ENCODE measurements at places on chromosomes 6 and 20.

- no peak for DNase-seq
Observed at GRCh38 chr20:19419396-19419795, 207.0 kb downstream of the SLC24A3 start.

GRCh38 chr6:160137130-160137988, 15.7 kb downstream of the SLC22A1 start:
- DNase-seq, result no peak

- no peak for DNase-seq
Observed at GRCh38 chr6:108380876-108381275, 86.0 kb downstream of the AFG1L start.

DNA sequence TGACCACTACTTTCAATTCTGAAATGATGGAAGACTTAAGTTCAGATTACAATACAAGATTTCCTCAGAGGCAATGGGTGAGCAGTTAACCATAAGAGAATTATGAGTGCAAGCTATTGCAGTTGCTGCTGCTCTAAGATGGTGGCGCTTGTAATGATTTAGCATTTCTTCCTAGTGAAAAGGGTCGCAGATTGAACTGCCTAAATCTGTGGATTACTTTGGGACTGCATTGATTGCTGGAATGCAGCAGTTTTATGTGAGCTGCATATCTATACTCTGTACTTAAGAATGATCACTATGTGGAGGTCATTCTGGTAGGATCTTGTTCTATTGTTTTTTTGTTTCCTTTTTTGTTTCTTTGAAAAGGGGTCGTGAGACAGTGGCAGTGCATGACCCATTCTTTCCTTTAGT, 5.3 kb downstream of the SCAF8 start:
- DNase-seq, result no peak

DNA sequence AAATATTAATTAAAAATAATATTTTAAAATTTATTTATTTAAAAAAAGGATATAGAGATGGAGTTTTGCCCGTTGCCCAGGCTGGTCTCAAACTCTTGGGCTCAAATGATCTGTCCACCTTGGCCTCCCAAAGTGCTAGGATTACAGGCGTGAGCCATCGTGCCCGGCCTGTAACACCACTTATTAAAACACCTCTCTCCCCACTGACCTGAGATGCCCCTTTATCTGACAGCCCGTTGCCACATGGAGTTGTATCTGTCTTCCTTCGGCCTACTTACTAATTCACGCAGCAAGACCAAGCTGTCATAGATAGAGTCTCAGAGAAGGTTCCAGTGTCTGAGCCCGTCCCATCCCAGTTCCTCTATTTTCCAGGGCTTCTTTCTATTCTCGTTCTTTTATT, 30.7 kb downstream of the KIF25 start:
- DNase-seq, result no peak

- no peak for DNase-seq
Observed at GRCh38 chr6:47977314-47977713, 133.7 kb downstream of the PTCHD4 start.

DNA sequence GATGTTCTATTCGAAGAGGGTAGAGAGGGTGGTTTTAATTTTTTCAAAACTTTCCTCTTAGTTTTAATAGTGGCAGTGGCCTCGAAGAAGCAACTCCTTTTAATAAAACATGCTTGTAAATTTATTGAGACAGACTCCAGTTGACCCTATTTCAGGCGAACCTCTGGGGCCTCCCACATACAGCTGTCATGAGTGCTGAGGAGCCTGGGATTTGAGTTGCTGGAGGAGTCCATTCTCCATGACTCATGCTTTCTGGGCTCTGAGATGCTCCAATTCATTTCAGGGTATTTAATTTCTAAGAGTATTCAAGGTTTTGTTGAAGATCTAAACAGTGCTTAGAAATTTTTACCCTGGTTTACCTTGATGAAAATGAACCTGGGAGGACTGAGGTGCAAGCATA, 580.4 kb downstream of the CBLN4 start:
- DNase-seq, result no peak

DNA sequence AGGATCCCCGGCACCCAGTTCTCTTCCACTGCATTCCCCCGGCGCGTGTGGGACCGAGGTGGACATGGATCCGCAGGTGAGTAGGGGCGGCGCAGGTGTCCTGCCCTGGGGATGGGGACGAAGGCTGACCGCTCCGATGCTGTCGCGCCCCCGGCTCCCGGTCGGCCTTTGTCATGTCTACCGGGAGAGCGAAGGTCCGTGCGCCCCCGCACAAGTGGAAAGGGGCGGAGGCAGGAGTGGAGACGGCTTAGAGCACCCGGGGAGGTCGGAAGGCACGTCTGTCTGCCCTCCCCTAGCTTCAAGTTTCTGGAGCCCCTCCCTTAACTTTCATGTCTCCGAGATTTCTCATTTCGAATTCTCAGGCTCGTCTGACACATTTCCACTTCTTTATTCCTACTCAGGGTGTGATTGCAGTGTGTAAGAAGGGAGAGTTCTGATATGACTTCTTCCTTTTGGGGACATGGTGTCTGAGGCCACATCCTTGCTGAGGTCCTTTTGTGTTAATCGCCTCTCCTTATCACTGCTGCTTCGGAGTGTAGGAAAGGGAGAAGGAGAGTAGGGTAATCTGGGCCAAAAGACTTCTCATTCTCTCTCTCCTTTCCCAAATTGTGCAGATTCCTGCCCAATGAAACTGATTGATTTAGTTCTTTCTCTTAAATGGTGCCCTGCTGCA, 435 bp downstream of the KIFC1 start:
- no peak for DNase-seq

- no peak for DNase-seq
Observed at GRCh38 chr6:170281331-170282292, 9.3 kb downstream of the DLL1 start.

DNA sequence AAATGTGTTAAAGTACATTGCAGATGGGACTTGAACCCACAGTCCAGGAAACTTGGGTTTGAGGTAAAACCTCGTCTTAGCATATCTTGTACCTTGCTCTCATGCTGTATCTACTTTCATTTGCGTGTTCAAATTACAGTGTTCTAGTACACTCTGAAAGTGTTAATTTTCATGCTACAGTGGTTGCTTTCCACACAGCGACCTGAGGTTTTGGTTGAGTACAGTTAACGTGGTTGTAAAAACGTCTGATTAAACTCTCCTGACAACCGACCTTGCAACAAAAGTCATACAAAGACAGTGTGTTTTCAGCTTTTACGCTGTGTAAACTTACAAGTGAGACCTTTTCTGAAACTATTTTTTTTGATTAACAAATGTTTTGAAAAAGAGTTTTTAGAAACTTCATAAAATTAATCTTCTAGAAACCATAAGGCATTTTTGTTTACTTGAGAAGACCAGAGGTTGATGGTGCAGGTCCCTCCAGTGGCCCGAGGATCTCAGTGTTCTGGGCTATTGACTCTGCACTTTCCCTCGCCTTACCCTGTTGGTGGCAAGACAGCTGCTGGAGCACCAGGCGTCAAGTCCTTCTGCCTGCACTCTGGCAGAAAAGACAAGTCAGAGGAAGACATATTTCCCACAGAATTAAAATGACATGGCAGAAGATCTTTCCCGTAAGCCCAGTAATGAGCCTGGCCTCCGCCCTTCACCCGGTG, 334.0 kb downstream of the THBS2 start:
- DNase-seq, result no peak

DNA sequence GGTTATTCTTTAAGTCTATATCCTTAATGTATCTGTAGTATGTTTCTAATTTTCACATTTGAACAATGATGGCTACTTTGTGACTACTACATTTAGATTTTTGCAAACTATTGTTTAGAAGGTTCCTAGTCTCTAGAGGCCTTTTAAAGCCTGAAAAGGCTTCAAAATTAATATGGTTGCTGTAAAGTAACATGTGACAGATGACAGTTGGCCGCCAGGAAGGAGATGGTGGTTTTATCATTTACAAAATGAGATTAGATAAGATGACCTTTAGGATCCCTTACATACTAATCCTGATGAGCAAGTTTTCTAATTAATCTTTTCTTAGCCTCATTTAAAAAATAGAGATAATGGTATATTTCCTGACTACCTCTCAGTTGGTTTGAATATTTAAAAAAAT, 18.8 kb downstream of the SCAF8 start:
- no peak for DNase-seq

DNA sequence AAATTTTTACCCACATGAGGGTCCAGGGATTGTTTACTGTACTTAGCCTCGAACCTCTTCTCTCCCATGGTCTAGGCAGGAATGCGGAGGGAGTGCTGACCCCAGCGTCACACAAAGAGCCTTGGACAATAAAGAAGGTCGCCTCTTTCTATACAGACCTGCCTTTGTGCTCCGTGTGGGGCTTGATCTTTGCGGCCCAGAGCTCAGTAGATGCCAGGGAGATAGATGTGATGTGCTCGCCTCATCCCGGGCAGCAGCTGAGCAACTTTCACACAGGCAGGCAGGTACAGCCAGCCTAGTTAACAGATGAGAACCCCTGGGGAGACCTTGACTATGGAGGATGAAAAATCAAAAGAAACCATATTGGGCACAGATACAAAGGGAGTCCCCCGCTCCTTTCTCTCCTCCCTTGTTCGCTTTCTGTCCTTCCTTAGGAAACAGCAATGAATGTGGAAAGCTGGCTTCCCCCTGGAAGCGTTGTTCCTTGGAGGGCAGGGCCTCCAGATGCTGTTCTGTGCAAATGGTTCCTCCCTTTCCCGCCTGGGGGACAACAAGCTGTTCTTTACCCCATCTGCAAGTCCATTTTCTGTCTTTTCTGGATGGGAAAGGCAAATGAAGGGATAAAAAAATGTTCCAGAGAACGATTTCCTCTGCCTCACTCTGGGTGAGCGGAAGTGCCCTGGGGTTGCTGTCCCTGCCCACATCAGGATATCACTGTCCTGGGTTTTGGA, 128.3 kb downstream of the OLIG3 start:
- no peak for DNase-seq

DNA sequence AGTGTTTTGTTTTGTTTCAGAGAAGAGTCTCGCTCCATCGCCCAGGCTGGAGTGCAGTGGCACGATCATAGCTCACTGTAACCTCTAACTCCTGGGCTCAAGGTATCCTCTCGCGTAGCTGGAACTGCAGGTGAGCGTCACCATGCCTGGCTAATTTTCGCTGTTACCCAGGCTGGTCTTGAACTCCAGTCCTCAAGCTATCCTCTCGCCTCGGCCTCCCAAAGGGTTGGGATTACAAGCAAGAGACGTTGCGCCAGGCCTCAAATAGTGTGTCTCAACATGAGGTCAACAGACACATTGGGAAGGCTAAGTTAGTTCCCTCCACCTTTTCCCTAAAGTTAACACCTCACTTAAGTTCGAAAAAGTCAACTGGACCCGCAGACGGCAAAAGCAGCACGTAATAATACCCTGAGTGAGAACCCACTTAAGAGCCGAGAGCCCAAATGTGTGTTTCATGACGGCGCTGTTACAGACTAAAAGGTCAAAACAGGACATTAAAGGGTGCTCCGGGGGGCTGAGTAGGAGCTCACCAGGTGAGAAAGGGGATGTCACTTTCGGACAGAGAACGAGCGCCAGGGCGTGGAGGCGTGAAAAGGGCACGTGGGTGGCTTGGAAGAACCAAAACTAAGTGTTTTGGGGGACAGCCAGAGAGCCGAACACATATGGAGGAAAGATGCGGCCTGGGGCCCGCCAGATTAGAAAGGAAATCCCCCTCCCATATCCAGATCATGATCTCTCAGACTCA, 499 bp downstream of the TTI1 start:
- DNase-seq, result no peak

GRCh38 chr6:131762984-131763383, 44.8 kb upstream of the ENPP1 start:
- DNase-seq, result no peak

- no peak for DNase-seq
Observed at GRCh38 chr6:6798448-6798860, 209.9 kb downstream of the LY86 start.

GRCh38 chr6:137840252-137840651, 26.8 kb upstream of the TNFAIP3 start:
- no peak for DNase-seq

GRCh38 chr6:23176883-23177282, 607.5 kb downstream of the HDGFL1 start:
- no peak for DNase-seq

DNA sequence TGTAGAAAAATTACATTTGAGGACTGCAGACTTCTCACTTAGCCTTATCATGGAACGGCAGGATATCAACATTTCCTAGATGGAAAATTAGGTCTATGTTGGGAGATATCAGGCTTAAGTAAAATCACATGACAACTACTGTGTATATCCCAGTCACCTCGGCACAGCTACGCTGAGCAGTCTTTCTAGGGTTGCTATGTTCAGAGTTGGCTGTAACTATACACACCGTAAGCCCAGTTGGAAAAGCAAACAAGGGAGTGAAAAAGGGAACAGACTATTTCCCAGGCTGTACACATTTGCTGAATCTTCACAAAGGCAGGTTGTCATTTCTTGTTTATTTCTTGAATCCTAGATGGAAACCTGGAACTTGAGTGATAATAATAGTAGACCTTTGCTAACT, 80.7 kb upstream of the PTPRK start:
- DNase-seq, result no peak

- no peak for DNase-seq
Observed at GRCh38 chr20:57111028-57111373, 155.4 kb downstream of the BMP7 start.

DNA sequence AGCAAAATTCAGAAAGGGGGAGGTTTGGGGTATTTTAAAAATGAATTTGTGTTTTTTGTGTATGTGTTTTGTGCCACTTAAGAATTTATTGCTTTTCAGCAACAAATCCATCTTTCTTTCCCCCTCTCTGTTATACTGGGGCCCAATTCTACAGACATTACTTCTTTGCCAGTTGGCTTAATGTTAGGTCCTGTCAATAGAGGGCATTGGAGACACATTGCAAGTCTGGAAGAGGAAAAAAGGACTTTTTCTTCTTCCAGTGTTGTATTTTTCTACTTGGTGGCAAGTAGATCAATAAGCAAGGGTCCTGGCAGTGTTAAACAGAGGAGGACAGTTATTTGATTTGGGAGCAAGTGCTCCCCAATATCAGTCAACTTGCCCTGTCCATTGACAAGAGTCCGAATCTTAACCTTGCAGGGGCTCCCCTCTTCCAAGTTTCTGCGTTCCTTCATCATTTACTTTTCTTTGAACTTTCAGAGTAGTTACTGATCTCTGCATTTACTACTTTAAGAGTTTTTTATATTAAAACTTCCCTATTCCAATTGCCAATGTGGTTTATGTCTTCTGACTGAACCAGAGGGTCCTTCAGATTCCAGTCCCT, 23.4 kb downstream of the SCML4 start:
- DNase-seq, result no peak

DNA sequence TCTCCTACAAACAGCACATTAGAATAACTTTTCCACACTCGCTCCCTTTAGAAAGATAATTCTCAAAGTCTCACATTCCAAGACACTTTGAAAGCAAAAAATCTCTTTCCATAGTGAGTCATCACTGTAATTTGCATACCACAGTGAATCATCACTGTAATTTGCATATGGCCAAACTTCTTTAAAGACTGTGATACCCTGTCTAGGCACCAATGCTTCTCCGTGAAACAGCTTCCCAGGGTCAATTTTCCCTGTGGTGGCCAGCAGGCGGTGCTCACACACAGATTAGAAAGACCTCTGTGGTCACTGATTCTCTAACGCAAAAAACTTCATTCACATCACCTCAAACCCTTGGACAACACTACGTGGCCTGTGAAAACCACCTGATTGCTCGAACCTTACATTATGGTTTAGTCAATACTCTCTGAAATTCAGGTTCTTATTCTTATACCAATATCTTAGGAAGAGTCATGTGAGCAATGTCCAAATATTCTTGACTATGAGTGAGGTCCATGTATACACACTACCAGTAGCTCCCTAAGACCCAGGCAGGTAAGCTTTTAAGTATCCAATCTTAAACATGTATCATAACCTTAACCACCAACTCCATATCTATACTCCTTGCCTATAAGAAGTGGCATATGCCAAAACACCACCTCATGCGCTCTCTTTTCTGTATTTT, 78.5 kb upstream of the PHACTR1 start:
- DNase-seq, result peak; percentile 84

Measured in HCEC 1CT (cell line).